ENCODE measurements at places on chromosomes 6 and 20.

DNA sequence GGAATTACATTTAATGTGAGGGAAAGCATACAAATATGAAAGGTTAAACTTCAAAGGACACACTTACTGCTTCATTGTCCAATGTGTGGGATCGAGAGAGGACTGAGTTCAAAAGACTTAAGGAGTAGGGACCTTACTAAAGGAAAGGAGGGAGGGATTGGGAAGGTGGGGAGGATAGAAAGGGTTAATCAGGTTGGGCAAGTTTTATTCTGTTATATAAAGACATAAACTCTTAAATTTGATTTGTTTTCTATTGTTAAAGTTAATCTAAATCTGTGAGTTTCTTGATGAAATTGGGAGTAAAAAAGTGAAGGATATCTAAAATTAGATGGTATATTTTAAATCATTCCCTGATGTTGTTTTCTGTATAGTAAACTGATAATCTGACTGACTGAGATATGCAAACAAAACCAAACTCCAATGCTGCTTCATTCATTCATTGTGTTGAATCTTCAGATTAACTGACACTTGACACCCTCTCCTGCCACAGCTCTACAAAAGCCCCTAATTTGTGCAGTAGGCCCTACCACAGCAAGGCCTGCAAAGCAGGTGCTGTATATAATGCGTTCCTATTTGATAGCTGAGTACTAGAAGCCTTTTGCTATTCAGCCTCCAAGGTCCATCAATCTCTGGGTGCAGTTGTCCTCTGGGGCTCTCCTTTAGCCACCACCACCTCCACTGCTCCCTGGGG is 1.3 kb upstream of the UBE2J1 start:
- peaks cover 13% of the 10 kb centered on the region for H3K4me1 ChIP-seq
- H3K27ac ChIP-seq = peak overlapping the region; percentile 79
- DNase-seq = no peak
- H3K36me3 ChIP-seq = no peaks in the 10 kb centered on the region
- peak overlapping the region; percentile 74 for H3K4me3 ChIP-seq

DNA sequence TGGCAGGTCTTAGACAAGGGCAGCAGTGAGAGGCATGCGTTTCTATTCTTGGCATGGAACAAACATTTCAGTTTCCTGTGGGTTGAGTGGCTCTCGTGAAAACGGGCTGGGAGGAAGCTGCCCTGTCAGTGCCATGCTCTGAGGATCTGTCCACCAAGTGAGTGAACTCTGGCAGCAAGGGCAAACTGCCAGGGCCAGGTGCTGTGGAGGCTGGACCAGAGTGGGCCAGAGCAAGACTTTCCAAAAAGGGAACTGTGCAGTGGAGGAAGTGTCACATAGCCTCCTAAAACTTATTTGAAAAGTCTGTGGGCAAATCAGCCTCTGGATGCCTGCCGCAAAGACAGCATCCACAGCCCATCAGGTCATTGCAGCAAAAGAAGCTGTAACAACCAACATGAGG is 44.2 kb upstream of the TAB2 start:
- H3K4me1 ChIP-seq = no peaks in the 10 kb centered on the region
- no peaks in the 10 kb centered on the region for H3K36me3 ChIP-seq
- DNase-seq = no peak
- H3K27me3 ChIP-seq = no peaks in the 10 kb centered on the region

DNA sequence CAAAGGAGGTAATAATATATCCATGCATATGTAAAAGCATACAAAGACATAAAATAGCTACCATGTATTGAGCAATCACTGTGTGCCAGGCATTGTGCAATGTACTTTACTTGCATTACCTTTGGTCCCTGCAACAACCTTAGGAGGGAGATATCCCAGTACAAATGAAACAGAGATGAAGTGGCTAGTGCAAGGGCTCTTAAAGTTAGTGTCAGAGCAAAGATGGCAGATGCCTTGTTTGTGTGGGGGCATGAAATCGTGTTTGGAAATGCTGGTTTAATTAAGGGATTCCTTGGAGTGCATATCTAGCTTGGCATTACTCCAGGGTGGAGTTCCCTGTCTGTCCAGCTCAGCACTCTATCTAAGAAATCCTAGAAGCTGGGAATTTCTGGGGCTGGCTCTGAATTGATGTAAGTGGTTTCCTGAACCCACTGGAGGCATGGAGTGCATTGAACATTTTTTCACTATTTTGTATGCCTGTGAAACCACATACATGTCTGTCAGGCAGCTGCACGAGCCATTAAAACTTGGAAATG is 9.8 kb downstream of the PAQR8 start:
- no peak overlapping the region for H3K27ac ChIP-seq
- H3K27me3 ChIP-seq = no peaks in the 10 kb centered on the region
- H3K4me1 ChIP-seq = no peaks in the 10 kb centered on the region
- H3K36me3 ChIP-seq = no peaks in the 10 kb centered on the region

- no peaks in the 10 kb centered on the region for H3K36me3 ChIP-seq
- H3K4me3 ChIP-seq = no peak overlapping the region
- H3K4me1 ChIP-seq = no peaks in the 10 kb centered on the region
- H3K27me3 ChIP-seq = no peaks in the 10 kb centered on the region
Observed at GRCh38 chr6:154592199-154592860, 81.8 kb upstream of the CNKSR3 start.

- no peak overlapping the region for H3K4me3 ChIP-seq
- H3K27me3 ChIP-seq = no peaks in the 10 kb centered on the region
- DNase-seq = peak; percentile 45
- H3K4me1 ChIP-seq = peaks cover 2% of the 10 kb centered on the region
- H3K36me3 ChIP-seq = no peaks in the 10 kb centered on the region
- no peak overlapping the region for H3K27ac ChIP-seq
Observed at GRCh38 chr6:99330159-99330558, 19.3 kb downstream of the FAXC start.

GRCh38 chr20:14832630-14833029 is 495.2 kb upstream of the FLRT3 start:
- H3K4me1 ChIP-seq = peaks cover 12% of the 10 kb centered on the region
- H3K36me3 ChIP-seq = no peaks in the 10 kb centered on the region
- no peak for DNase-seq
- no peak overlapping the region for H3K4me3 ChIP-seq

DNA sequence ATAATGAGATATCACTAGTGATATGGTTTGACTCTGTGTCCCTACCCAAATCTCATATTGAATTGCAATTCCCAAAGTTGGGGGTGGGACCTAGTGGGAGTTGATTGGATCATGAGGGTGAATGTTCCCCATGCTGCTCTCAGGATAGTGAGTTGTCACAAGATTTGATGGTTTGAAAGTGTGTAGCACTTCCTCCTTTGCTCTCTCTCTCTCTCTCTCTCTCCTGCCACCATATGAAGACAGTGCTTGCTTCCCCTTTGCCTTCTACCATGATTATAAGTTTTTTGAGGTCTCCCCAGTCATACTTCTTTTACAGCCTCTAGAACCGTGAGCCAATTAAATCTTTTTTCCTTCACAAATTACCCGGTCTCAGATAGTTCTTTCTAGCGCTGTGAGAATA is 1002.0 kb upstream of the ADGRB3 start:
- DNase-seq = no peak
- H3K4me3 ChIP-seq = no peak overlapping the region
- H3K36me3 ChIP-seq = peaks cover 5% of the 10 kb centered on the region
- H3K4me1 ChIP-seq = no peaks in the 10 kb centered on the region

GRCh38 chr6:5152460-5152859 is 67.3 kb downstream of the PPP1R3G start:
- no peak overlapping the region for H3K4me3 ChIP-seq
- no peak for DNase-seq
- no peaks in the 10 kb centered on the region for H3K36me3 ChIP-seq
- peaks cover 4% of the 10 kb centered on the region for H3K4me1 ChIP-seq
- no peaks in the 10 kb centered on the region for H3K27me3 ChIP-seq

DNA sequence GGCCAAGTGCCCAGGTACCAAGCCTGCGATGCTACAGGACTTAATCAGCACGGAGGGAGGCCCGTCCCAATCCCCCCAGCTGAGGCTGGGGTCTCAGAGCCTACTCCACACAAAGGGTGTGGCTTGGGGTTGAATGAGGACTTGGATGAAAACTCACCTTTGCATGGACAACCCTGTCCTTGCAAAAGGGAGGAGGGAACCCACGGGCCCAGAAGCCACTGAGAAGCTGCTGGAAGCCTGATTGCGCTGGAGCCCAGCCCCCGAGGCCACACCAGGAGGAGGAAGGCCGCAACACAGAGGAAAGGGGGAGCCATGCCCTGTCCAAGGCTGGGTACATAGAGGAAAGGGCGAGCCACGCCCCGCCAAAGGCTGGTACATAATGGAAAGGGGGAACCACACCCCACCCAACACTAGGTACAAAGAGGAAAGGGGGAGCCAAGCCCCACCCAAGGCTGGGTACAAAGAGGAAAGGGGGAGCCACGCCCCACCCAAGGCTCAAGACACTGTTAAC is 158.8 kb downstream of the DLL1 start:
- H3K4me1 ChIP-seq = peaks cover 2% of the 10 kb centered on the region
- H3K36me3 ChIP-seq = no peaks in the 10 kb centered on the region
- no peak overlapping the region for H3K4me3 ChIP-seq
- no peak for DNase-seq

DNA sequence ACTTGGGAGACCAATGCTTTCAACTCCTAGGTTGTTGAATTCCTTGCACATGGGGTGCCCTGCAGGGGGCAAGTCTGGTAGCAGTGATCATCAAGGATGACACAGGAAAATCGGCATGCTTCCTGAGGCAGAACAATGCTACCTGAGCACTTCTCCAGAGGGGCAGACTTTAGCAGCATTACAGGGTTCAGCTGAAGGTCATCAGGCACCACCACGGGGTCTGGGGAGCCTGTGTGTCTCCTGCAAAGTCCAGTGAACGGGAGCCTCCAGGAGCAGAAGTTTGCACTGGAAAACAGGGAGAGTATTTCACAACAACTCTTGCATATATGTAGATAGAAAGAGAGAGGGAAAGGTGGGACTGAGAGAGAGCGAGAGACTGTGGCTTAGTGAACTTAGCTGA is 10.2 kb downstream of the VSX1 start:
- H3K27ac ChIP-seq = no peak overlapping the region
- H3K4me1 ChIP-seq = peaks cover 2% of the 10 kb centered on the region
- H3K4me3 ChIP-seq = no peak overlapping the region
- H3K36me3 ChIP-seq = no peaks in the 10 kb centered on the region

- no peak overlapping the region for H3K27ac ChIP-seq
- no peak for DNase-seq
- H3K4me3 ChIP-seq = no peak overlapping the region
- no peaks in the 10 kb centered on the region for H3K36me3 ChIP-seq
Observed at GRCh38 chr6:36809941-36810803, 29.1 kb downstream of the CPNE5 start.

- H3K4me3 ChIP-seq = peak overlapping the region; percentile 40
- peak; percentile 26 for DNase-seq
- peaks cover 12% of the 10 kb centered on the region for H3K4me1 ChIP-seq
- H3K27me3 ChIP-seq = peaks cover 7% of the 10 kb centered on the region
- no peak overlapping the region for H3K27ac ChIP-seq
Observed at GRCh38 chr20:50009521-50010454, 27.0 kb downstream of the SNAI1 start.

All from glutamatergic neuron (in vitro differentiated cells).